ENCODE measurements at places on chromosomes 1 and 21. TPM values are rescaled to one million over a fixed set of nuclear protein-coding genes. Genes with fewer than 3 reads are reported as not detected.

RHD gene
- polyA plus RNA-seq, result 0.10 TPM

AMY1B gene
- polyA plus RNA-seq, result not detected

- no peak for DNase-seq
Observed at GRCh38 chr1:161235957-161236775, 1.8 kb downstream of the NR1I3 start.

GBP6 gene
- polyA plus RNA-seq, result not detected

DNA sequence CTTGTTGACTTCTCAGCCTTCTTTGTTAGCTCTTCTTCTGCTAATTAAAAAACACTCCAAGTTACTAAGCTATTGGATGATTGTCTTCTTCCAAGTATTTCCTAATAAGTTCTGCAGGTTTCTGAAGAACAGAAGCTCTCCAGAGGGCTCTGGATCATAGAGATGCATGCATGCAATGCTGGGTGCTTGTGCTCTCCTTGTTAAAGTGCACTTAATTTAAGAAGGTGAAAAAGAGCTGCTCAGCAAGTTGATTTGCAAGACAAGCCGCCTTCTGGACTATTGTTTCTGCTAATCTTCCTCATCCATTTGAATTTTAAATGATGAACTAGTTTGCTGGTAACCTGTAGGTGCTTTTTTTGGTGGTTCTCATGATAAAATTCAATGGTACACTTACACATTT lies 16.1 kb downstream of the RRP15 start:
- DNase-seq, result no peak
